AG20443 (cell line): ENCODE measurements at places on chromosomes 5 and 9.

GRCh38 chr9:132404228-132404881, 2.3 kb downstream of the TTF1 start:
- no peak for DNase-seq

GRCh38 chr9:136961279-136962065, 9.4 kb downstream of the LCN12 start:
- DNase-seq = peak; percentile 61

DNA sequence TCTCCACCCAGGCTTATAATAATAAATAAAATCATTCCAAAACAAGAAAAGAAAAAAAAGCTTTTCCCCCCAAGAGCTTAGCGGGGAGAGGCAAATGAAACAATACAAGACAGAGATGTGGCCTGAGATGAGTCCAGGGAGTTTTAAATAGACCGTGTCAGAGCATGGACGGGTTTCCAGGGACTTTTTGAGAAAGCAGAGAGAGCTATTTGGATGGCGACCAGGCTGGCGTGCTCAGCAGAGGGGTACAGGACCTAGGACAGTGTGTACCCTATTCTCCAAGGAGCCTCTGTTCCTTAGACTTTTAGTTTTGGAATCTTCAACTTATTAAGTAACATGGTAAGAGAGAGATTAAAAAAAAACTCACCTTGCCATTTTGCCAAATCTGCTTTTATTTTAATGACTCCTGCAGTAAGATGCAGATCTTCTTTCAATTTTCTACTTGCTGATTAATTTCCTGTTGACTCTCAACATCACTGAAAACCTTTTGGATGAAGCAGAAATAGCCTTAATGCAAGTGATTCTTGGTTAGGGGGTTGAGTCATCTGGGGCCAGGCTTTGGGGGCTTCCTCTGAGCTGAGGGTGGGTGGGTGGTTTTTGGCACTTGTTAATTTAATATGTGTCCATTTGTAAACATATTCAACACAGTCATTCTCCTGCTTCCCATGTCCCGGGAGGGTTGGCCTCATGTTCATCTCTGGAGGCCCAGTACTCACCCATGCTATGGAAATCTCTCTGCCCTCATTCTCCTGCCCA, 49.6 kb upstream of the OSMR start:
- no peak for DNase-seq

- no peak for DNase-seq
These were observed 12.5 kb downstream of the LECT2 start for GRCh38 chr5:135942202-135942771.

GRCh38 chr5:57414857-57415256, 67.8 kb downstream of the ACTBL2 start:
- no peak for DNase-seq

GRCh38 chr9:133987446-133987788, 4.7 kb downstream of the VAV2 start:
- DNase-seq = no peak

GRCh38 chr9:36398745-36399144, 1.3 kb downstream of the RNF38 start:
- DNase-seq = peak; percentile 48

DNA sequence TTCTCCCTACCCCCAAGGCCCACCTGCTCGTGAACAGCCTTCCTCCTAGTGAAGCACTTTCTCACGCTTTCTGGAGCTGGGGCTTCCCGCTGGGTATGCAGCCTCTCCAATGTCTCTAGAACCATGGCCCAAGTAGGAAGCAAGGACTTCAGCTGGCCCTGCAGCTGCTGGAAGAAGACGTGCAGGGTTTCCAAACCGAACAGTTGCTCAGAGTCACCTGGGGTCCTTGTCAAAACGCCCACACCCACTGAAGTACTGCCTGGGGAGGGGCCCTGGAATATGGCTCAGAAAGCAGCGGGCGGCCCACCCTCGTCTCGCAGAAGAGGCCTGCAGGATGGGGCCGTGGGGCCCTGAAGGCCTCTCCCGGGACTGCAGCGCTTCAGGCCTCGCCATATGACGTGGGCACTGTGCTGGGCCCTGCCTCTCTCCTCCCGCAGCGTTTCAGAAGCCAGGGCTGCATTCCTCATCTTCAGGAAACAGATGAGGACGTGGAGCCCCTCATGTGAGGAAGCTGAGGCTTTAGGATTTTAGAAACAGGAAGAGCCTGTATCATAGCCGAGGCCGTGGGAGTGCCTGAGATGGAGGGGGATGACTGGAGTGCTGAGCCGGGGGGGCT, 116.0 kb upstream of the LMX1B start:
- DNase-seq = no peak

GRCh38 chr5:55894135-55894534, 43.0 kb downstream of the IL31RA start:
- no peak for DNase-seq

- DNase-seq = no peak
These were observed 26.3 kb downstream of the UBQLN1 start for GRCh38 chr9:83681490-83681889.

DNA sequence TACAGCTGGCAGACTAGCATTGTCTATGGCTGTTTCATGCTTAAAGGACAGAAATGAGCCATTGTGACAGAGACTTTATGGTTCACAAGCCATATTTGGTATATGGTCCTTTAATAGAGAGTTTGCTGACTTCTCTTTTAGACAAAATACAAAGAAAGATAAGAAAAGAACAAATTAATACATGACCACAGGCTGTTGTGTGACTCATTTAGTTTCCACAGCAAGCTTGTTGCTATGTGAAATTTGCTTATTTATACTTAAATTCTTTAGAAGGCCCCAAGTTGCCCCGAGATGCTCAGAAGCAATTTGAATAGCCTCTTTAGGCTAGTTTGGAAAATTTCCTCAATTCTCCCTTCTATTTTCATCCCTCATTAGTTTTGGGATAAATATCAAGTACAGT, 315.3 kb upstream of the RPS23 start:
- DNase-seq = peak; percentile 14

DNA sequence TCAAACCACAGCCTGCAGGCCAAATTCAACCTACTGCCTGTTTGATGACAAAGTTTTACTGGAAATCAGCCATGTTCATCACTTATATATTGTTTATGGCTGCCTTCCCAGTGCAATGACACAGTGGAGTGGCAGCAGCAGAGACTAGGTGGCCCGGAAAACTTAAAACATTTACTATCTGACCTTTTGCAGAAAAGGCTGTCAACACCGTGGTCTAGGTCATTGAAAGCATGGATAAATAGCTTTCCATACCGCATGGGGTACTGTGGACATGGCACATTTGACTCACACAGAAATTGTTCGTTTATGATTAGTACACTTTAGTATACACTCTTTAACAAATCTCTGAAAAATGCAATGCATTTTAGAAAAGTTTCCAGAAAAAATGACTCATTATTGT, 298.3 kb upstream of the EFNA5 start:
- DNase-seq = no peak

- no peak for DNase-seq
These were observed 9.6 kb downstream of the STK10 start for GRCh38 chr5:172178301-172178987.

GRCh38 chr9:125820100-125820804, 73.1 kb downstream of the PBX3 start:
- DNase-seq = no peak

DNA sequence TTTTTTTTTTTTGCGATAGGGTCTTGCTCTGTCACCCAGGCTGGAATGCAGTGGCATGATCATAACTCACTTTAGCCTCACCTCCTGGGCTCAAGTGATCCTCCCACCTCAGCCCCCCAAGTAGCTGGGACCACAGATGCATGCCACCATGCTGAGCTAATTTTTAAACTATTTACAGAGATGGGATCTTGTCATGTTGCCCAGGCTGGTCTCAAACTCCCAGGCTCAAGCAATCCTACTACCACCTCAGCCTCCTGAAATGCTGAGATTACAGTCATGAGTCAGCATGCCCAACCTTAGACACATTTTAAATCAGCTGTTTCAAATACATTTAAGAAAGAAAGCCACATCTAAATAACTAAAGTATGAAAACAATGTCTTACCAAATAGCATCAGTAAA, 439.0 kb downstream of the EBF1 start:
- no peak for DNase-seq

DNA sequence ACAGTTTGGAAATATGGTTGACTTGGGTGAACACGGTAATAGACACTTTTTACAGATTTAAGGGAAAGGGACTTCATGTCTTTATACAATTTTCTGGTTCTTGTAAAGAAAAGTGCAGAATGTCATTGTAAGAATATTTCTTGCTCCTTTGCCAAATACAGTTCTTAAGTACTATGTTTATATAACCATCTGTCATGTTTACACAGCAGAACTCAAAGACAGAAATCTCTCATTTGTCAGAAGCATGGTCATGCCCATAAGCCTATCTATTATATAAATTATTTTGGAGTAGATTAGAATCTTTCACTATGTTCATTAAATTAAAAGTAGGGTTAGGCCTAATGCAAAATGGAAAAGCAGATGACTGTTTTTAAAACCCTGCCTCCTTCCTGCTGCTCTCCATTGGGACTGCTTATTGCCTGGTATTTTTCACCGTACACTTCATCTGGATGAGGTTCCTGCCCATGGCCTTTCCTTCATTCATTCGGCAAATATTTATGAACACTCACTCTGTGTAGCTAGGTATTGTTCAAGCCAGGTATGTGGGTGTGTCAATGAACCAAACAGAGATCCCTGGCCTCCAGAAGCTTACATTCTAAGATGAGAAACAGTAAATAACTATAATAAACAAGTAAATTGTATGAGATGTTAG, 558.1 kb downstream of the NR2F1-AS1 start:
- no peak for DNase-seq

DNA sequence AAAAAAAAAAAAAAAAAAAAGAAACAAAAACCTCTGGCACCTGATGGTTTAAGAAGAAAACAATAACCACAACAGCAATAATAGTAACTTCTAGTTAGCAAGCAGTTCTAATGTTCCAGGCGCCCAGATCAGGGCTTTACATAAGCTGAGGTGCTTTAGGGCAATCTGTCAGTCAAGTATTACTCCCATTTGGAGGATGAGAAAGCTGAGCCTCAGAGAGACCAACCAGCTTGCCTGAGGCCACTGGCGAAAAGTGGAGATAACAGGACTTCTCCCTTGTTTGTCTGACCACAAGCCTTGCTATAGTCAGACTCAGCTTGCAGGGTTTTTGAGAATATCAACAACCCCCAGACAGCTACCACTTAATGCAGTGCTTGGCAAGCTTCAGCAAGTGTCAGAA, 83.5 kb upstream of the BOD1 start:
- no peak for DNase-seq

- no peak for DNase-seq
These were observed 34.7 kb downstream of the INSL4 start for GRCh38 chr9:5265939-5266338.

DNA sequence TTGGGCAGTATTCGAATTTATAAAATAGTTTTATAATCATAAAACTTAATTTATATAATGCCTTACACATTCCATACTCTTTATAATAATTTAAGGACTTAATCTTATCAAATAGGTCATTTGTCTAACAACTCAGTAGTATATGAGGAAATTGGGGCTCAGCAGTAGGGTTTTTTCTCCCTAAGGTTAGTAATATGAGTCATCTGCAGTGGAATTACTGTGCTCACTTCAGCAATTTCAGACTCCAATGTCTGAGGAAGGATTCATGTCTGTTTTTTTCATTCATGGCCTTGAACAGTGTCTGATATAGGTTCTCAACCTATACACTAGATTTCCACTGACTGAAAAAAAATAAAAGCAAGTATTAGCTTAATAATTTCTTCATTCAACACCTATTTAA, 7.4 kb downstream of the DMRTA1 start:
- DNase-seq = no peak

GRCh38 chr5:53820119-53820801, 259.8 kb downstream of the NDUFS4 start:
- DNase-seq = no peak

DNA sequence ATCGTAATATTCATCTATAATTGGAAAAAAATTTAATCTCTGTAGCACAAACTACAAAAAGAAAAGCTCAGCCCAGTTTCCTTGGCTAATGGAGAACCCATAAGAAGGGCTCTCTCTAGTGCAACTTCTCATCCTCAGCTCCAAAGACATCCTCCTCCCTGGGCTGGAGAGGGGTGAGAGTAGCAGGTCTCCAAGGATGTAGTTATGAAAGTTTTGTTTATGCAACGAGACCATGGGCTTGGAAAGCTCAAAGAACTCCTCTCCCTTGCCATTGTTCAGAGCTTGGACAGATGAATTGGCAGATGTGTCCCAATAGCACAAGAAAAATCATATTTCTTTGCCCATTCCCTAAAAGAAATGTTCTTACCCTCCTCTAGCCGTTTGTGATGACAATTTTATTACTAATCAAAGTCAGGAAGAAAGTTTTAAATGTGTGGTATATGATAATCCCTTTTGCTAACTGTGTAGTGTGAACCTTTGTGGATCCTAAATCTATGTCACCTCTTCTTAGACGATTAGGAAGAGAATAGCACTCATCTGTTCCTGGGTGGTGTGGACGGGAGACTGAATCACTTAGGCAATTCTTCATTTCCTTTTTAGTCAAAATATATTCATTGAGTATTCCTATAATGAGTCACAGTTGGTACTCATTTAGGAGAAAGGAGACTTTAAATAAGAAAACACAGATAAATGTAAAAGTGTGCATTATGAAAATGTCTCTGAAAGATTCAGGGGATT, 52.2 kb downstream of the GARNL3 start:
- DNase-seq = peak; percentile 42

GRCh38 chr5:67693956-67694809, 497.6 kb upstream of the CD180 start:
- peak; percentile 70 for DNase-seq

DNA sequence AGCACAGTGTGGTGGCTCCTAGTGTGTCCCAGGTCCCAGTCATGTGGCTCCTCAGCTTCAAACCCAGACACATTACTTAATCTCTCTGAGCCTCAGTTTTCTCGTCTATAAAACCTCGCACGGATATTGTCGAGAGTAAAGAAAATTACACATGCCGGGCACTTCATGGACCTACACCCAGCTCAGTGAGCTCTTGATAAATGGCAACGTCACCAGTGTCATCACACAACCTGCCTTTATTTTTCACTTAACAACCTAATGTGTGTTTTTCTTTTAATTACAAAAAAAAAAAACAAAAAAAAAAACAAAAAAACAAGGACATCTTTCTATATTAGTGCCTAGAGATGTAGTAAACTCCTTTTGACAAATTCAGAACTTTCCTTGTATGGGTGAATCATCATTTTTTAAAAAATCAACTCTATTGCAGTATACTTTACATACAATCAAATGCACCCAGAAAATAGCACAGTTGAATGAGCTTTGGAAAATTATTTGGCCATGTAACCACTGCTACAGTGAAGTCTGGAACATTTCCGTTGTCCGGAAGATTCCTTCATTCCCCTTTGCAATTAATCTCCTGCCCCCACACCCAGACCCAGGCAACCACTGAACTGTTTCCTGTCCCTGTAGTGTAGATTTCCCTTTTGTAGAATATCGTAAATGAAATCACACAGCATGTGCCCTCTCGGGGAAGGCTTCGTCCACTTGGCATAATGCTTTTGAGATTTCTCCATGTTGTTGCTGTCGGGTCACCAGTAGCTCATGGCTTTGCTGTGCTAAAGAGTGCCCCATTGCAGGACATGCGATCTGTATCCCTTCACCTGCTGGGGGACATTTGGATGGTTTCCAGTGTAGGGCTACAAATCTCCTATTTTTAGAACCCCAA, 100.4 kb upstream of the LARP1 start:
- peak; percentile 31 for DNase-seq
